ENCODE measurements at places on chromosomes 11 and 22.

DNA sequence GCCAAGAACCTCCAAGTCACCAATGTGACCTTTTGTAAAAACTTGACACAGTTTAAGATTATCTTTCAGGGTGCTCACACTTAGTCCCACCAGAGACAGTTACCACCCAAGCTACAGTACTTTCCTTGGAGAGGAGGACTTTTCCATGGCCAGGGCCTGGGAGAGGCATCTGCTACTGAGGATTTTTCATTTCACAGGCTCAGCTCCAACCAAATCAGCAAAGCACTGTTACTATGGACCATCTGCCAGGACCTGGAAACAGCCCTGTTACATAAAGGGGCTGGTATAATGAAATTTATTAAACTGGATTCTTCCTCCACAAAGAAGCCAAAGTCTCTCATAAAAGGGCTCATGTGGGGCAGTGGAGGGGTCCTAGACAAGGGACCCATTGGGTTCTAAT, 38.6 kb downstream of the SERGEF start:
- no peaks in the 10 kb centered on the region for H3K4me1 ChIP-seq
- no peak for DNase-seq
- H3K27me3 ChIP-seq: no peaks in the 10 kb centered on the region

- H3K27ac ChIP-seq: no peak overlapping the region
- H3K4me3 ChIP-seq: no peak overlapping the region
- no peaks in the 10 kb centered on the region for H3K36me3 ChIP-seq
- no peak for DNase-seq
- no peaks in the 10 kb centered on the region for H3K27me3 ChIP-seq
These were observed 21.8 kb downstream of the OR5AN1 start for GRCh38 chr11:59380263-59381059.

DNA sequence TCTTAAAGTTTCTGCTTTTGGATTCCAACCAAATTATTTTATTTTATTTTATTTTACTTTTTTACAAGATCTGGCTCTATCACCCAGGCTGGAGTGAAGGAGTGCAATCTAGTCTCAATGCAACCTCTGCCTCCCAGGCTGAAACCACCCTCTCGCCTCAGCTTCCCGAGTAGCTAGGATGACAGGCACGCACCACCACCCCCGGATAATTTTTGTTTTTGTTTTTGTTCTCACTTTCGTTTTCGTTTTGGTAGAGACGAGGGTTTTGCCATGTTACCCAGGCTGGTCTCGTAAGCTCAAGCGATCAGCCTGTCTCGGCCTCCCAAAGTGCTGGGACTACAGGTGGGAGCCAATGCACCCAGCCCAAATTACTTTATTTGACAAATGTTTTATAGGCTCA, 219.8 kb downstream of the ETS1 start:
- no peak for DNase-seq
- H3K27me3 ChIP-seq: no peaks in the 10 kb centered on the region
- H3K4me3 ChIP-seq: no peak overlapping the region
- no peaks in the 10 kb centered on the region for H3K36me3 ChIP-seq

DNA sequence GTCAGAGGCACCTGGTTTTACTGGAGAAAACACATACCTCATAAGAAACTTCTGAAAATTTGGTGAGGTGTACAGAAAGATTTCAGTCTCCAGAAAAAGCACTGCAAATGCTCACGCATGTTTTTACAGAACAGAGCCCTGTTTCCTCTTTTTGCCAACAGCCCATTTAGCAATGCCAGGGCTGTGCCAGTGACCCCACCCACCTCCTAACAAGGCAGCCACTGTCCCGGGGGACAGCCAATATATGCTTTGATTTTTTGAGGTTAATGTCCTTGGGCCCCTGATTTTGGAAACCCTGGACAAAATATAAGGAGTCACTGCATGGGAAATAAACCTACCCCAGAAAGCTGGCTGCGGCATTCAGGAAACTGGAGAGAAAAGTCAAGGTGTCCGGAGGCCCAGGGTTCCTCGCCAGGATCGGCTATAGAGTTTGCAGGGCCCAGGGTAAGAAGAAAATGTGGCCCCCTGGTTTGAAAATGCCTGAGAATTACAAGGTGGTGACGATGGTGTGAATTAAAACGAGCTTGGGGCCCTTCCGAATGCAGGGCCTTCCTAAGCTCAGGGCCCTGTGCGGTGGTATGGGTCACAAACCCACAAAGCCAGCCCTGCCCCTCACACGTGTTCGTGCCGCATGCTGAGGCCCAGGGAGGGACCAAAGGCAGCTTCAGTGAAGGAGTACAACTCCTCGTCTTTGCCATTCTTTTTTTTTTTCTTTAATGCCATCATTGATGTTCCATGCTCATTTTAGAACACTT, 71.1 kb upstream of the WNT7B start:
- H3K27me3 ChIP-seq: peaks cover 96% of the 10 kb centered on the region
- H3K4me1 ChIP-seq: no peaks in the 10 kb centered on the region
- H3K27ac ChIP-seq: no peak overlapping the region
- H3K4me3 ChIP-seq: no peak overlapping the region
- no peak for DNase-seq
